ENCODE measurements at places on chromosomes 4 and X.

- no peak for DNase-seq
Measured at GRCh38 chr4:89108091-89108490, 3.2 kb upstream of the TIGD2 start.

- DNase-seq = peak; percentile 15
Measured at GRCh38 chr4:6855692-6856297, 53.8 kb upstream of the TBC1D14 start.

- DNase-seq = no peak
Measured at GRCh38 chr4:167171928-167172327, 62.4 kb downstream of the SPOCK3 start.

GRCh38 chr4:76905521-76905920 is 7.6 kb upstream of the SOWAHB start:
- DNase-seq = no peak

GRCh38 chrX:24703185-24703494 is 9.4 kb downstream of the POLA1 start:
- DNase-seq = no peak

- no peak for DNase-seq
Measured at GRCh38 chr4:84232309-84233095, 266.6 kb downstream of the NKX6-1 start.

GRCh38 chr4:144799486-144799885 is 153.5 kb downstream of the HHIP start:
- no peak for DNase-seq

Measured in stimulated activated CD8-positive, alpha-beta memory T cell treated with anti-CD3 and anti-CD28 coated beads, Interleukin-7, amount 100 ng/mL, for 48 hours (primary cell).